ENCODE measurements at places on chromosomes 7 and 10.

DNA sequence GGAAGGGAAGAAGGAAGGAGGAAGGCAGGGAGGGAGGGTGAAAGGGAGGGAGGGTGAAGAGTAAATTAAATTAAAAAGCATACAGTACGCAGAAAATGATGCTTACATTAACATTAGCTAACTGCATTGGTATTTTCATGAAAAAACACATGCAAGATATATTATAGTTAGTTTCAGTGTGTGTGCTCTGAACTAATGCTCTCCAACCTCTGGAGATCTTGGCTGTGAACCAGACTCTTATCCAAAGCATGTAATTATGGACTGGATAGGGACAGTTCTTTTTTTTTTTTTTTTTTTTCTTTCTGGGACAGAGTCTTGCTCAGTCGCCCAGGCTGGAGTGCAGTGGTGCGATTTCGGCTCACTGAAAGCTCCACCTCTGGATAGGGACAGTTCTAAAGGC is 357.0 kb downstream of the FRMD4A start:
- no peak for DNase-seq

DNA sequence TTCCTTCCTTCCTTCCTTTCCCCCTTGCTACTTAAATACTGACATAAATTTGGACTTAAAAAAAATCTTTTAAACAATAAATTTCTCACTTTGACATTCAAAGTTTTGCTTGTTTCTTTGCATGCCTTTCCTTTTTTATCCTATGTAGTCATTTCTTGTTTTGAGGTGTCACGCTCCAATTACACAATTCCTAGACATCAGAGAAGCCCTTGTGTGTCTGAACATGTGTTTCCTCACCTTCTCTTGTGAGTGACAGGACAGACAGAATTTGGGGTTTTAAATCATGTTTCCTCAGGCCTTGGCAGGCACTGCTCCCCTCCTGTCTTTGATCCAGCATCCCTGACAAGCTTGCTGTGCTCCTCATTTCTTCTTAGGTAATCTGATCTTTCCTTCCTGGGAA is 91.3 kb downstream of the CYTH3 start:
- DNase-seq, result no peak

GRCh38 chr7:20190560-20191390 is 26.4 kb downstream of the MACC1 start:
- DNase-seq, result no peak

- no peak for DNase-seq
Measured at GRCh38 chr10:42732266-42732665, 50.3 kb upstream of the BMS1 start.

GRCh38 chr7:95893484-95893883 is 121.1 kb downstream of the DYNC1I1 start:
- no peak for DNase-seq

- DNase-seq, result no peak
Measured at GRCh38 chr10:3777981-3778691, 6.9 kb downstream of the KLF6 start.

GRCh38 chr7:106887421-106887820 is 22.3 kb downstream of the PIK3CG start:
- no peak for DNase-seq

DNA sequence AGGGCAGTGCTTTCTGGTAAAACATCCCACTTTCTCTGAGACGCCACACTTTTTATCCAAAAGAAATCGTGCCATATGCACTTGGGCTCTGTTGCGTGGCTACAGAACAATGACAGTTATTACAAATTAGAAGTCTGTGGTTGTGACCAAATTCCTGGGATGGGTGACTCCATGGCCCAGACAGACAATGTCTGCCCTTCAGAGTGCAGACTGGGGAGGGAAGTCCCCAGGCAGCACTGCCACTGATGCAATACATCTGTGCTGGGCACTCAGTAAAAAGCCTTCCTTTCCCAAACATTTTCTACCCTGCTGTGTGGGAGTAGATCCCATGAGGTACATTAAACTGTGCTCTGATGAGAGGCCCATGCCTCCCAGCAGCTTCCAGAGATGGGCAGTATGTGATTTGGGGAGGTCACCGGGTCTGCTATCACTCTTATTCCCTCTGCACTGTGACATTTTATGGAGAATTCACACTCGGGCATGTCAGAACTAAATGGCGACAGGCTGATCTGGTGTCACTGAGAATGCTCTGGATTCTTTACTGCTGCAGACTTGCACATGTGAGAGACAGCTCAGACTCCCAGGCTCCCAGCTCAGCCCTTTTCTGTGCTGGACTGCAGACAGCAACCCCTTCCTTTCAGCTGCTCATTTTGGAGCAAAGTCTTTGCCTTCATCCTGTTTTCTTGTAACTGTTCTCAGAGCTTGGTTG is 243.5 kb upstream of the ZNF32 start:
- no peak for DNase-seq

DNA sequence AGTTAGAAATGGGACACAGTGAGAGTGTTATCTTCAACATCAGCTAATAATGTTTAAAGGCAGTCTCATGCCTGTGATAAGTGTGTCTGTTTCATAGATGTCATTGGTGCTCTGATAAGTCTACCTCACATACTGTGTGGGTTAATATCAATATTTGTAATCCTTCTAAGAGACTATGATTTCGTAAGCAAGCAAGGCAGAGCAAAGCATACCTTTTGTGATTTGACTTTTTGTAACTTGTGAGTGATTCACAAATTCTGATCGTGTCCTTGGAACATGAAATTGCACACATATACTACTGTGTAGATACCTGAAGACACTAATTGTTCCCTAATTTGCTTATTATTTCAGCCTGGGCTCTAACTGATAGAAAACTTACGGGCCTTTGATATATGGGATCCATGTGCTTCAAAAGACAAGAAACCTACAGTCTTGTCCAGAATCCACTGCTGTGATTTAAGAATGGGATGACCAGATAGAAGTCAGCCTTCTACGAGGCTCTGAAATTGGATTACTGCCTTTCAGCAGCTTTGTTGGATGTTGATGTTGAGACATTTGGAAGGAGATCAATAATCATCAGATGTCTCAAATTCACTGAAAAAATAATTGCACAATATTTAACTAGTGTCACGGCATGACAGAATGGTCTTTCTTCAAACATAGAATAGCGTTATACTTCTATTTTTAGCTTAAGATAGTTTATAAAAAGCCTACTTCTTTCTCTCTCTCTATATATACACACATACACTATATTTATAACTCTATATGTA is 63.2 kb upstream of the KLF6 start:
- no peak for DNase-seq
